ENCODE measurements at places on chromosomes 2 and 18.
A peak's percentile ranks its signal among the peaks of the same experiment; 100 is the strongest.

- H3K27me3 ChIP-seq, result no peaks in the 10 kb centered on the region
- no peaks in the 10 kb centered on the region for H3K4me1 ChIP-seq
- H3K36me3 ChIP-seq, result no peaks in the 10 kb centered on the region
- no peak for DNase-seq
Observed at GRCh38 chr18:7290077-7290476, 59.2 kb downstream of the LRRC30 start.

DNA sequence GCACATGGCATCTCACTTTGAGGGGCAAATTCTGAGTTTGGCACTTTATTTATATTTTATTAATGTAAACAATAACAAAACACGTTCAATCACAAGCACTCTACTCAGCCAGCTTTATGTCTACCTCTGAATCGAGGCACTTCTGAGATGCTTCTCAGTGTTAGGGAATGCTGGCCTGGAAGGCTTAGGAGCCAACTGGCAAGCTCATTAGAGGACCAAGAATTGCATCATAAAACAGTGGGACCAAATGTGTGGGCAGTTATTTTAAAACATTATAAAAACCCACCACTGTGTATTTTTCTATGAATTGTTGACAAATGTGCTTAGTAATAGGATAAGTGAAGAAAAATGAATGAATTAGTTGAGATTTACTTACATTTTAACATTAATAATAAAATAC lies 46.8 kb upstream of the SMIM21 start:
- no peaks in the 10 kb centered on the region for H3K4me1 ChIP-seq
- no peak overlapping the region for H3K4me3 ChIP-seq
- no peaks in the 10 kb centered on the region for H3K27me3 ChIP-seq
- DNase-seq, result no peak
- H3K27ac ChIP-seq, result no peak overlapping the region

DNA sequence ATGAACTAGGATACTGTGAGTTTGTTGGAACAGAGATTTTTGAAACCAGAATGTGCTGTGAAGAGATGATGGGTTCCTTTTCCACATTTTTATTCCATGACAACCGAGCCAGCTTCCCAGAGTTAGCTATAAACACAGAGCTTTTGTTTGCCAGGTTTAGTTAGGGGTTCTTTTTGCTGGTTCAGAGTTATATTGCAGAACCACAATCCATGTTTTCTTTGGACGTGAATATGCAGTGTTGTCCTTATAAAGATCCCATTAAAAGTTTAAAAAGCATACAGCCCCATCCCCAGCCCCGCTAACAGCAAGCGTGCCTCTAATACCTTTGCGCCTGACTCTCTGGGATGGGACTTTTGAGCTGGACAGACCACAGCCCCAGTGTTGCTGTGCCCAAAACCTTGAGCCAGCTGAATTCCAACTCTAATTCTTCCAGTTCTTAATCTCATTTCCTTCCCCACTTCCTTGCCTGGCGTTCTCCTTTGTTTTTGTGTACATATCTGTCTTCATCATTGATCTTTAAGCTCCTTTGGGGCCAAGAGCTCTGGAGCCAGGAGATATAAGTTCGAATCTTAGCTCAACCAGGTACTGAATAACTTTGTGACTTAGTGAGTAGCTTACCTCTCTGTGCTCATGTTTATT lies 72.3 kb downstream of the SPATS2L start:
- H3K4me3 ChIP-seq, result peak overlapping the region; percentile 49
- H3K36me3 ChIP-seq, result no peaks in the 10 kb centered on the region
- peak overlapping the region; percentile 75 for H3K27ac ChIP-seq
- DNase-seq, result no peak
- H3K4me1 ChIP-seq, result peaks cover 29% of the 10 kb centered on the region
- no peaks in the 10 kb centered on the region for H3K27me3 ChIP-seq

DNA sequence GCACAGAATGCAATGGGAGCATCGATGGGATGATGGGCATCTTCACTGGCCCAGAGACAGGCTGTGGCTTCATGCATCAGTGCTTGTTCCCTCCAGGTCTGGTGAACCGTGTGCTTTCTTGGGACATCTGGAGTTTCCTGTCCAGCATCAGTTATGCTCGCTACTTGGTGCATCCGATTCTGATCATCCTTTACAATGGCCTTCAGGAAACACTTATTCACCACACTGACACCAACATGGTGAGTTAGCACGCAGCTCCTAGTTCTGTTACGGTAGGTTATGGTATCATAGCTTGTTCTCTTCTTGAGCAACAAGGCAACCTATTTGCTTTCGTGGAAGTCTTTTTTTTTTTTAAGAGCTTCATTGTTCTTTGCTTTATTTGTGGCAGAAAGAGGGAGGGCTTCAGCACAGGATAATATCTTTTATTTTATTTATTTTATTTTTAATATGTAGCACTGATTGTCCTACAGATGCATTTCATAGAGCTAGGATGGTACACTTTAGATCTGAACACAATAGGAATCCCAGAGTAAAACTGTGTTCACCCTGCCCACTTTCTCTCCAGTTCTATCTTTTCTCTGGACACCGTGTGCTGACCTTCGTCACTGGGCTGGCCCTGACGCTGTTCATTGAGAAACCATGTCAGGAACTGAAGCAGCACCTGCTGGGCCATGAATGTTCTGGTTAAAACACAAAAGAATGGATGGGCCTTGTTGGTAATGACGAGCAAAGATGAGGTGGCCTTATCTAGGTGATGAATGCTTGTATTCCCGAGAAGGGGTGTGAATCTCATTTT lies 71.2 kb upstream of the SEC11C start:
- no peak overlapping the region for H3K4me3 ChIP-seq
- H3K4me1 ChIP-seq, result peaks cover 17% of the 10 kb centered on the region

DNA sequence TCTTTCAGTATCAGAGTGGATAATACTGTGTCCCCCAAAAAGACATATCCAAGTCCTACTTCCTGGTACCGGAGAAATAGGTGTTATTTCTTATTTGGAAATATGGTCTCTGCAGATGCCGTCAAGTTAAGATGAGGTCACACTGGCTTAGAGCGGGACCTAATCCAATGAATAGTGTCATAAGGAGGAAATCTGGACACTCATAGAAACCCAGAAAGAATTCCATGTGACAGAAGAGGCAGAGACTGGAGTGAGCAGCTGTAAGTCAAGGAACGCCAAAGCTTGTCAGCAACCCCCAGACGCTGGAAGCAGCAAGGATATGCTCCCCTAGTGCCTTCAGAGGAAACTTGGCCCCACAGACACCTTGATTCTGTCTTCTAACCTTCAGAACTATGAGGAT lies 69.8 kb downstream of the CCBE1 start:
- DNase-seq, result no peak
- H3K36me3 ChIP-seq, result no peaks in the 10 kb centered on the region
- no peaks in the 10 kb centered on the region for H3K27me3 ChIP-seq
- peaks cover 7% of the 10 kb centered on the region for H3K4me1 ChIP-seq
- no peak overlapping the region for H3K27ac ChIP-seq
- H3K4me3 ChIP-seq, result no peak overlapping the region

GRCh38 chr2:127611076-127611925 lies 34.7 kb upstream of the GPR17 start:
- H3K4me3 ChIP-seq, result no peak overlapping the region
- H3K27ac ChIP-seq, result no peak overlapping the region
- no peaks in the 10 kb centered on the region for H3K27me3 ChIP-seq
- no peaks in the 10 kb centered on the region for H3K36me3 ChIP-seq

DNA sequence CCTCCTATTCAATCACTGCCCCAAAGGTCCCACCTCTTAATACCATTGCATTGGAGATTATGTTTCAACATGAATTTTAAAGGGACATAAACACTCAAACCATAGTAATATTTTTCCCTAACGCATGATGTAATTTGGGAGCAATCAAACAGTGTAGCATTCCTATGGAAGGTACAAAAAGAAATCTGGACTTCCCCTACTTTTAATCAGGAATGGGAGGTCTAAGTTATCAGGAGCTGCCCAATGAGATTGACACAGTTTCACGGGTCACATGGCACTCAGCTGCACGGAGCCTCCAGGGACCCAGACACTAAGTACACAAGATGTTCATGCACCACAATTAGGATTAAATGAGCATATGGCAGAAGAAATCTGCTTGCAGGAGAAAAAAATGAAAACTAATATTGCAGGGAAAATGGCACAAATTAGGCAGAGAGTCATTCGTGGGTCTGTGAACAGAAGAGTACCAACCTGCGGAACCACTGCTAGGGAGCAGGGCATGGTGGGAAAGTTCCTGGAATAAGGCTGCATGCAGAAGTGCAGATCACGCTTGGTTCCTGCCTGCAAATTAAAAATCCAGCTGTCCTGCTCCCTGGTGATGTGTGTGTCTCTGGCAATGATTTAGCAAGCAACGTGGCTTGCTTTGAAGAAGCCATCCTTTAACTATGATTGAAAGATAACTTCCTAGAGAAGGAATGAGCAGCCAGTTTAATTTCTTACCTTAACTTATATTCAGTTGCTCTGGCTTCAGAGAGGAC lies 326.6 kb upstream of the ID2 start:
- DNase-seq, result no peak
- H3K27ac ChIP-seq, result no peak overlapping the region
- H3K27me3 ChIP-seq, result no peaks in the 10 kb centered on the region
- no peaks in the 10 kb centered on the region for H3K36me3 ChIP-seq
- no peaks in the 10 kb centered on the region for H3K4me1 ChIP-seq

DNA sequence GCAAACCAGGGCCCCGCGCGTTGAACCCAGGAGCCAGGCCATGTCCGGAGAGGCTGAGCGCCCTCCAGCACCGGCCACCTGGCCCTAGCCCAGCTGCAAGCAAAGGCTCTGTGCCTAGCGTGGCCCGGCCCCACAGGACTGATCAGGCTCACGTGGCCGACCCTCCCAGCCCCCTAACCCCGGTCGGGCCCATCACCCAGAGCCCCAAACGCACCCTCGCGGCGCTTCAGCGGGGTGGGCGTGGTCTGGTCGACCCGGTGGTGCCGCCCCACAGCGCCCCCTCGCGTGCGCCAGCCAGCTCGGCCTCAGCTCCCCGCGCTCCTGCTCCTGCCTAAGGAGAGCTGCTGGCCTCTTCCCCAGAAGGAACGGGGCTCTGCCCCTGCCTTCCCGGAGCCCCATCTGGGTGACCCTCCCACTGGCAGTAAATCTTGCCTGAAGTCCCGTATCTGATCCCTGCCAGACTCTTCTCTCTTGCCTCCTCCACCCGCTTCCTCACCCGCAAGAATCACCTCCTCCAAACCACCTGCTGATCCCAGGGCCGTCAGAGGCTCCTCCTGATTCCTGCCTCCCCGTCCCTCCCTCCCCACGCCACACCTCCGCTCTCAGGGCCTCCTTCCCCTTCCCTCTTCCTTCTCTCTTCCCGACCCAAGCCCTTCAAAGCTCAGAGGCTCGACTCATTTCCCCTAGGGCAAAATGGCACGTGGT lies 12.3 kb upstream of the TEX51 start:
- peak overlapping the region; percentile 63 for H3K4me3 ChIP-seq
- H3K27ac ChIP-seq, result no peak overlapping the region
- H3K4me1 ChIP-seq, result no peaks in the 10 kb centered on the region

DNA sequence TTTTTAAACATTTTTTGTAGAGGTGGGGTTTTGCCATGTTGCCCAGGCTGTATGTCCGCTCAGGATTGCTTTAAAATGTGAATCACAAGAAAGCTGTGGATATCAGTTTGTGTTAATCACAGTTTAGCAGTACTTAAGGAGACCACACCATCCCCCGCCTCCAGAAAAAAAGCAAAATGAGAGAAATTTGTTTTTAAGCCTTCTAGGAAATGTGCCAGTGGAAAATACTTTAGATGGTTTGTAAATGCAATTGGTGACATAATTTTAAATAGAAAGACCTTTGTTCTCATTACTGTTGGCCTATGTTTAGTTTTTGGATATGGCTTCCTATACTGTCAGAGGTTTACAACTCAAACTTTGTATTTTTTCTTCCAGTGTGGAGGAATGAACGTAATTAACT lies 27.0 kb downstream of the GCA start:
- no peak overlapping the region for H3K4me3 ChIP-seq
- H3K27ac ChIP-seq, result no peak overlapping the region
- H3K27me3 ChIP-seq, result no peaks in the 10 kb centered on the region
- H3K36me3 ChIP-seq, result no peaks in the 10 kb centered on the region
- peaks cover 18% of the 10 kb centered on the region for H3K4me1 ChIP-seq

DNA sequence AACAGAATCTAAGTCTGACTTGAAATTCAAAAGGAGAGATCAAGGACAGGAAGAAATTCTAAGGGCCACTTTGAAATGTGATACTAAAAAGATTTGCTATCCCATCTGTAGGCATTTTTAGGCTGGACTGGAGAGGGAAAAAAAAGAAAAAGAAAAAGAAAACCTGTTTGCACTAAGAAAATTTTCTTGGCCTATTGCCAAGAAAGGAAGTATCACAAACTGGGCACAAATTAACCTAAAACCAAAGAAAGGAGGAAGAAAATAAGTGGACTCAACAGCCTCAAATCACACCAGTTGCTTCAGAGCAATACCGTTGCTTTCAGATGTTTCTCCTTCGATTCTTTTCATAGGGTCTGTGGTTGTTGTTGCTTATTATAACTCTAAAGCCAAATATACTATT lies 287.9 kb upstream of the VRK2 start:
- no peaks in the 10 kb centered on the region for H3K27me3 ChIP-seq
- H3K4me1 ChIP-seq, result peaks cover 4% of the 10 kb centered on the region
- DNase-seq, result no peak
- H3K27ac ChIP-seq, result no peak overlapping the region
- no peaks in the 10 kb centered on the region for H3K36me3 ChIP-seq
- no peak overlapping the region for H3K4me3 ChIP-seq
